ENCODE measurements at places on chromosomes 5 and 9. TPM values are rescaled to one million over a fixed set of nuclear protein-coding genes. Genes with fewer than 3 reads are reported as not detected.

KCNV2 gene
- not detected for total RNA-seq

CARD6 gene
- total RNA-seq, result 9.4 TPM

PDZD2 gene
- total RNA-seq, result 8.3 TPM

GPR150 gene
- total RNA-seq, result 0.24 TPM

PDCD1LG2 gene
- not detected for total RNA-seq

Measured in tracheal epithelial cell (primary cell).